Testis (tissue), 5 donors: ENCODE measurements at places on chromosomes 5 and 9. TPM values are rescaled to one million over a fixed set of nuclear protein-coding genes. Genes with fewer than 3 reads are reported as not detected.

- no peaks in the 10 kb centered on the region for H3K4me1 ChIP-seq
- DNase-seq: no peak
- no peaks in the 10 kb centered on the region for H3K36me3 ChIP-seq
- H3K27ac ChIP-seq: no peak overlapping the region
- no peak overlapping the region for H3K4me3 ChIP-seq
- no peaks in the 10 kb centered on the region for H3K27me3 ChIP-seq
Measured at GRCh38 chr5:9617739-9618504, 12.2 kb downstream of the TAS2R1 start.

DNA sequence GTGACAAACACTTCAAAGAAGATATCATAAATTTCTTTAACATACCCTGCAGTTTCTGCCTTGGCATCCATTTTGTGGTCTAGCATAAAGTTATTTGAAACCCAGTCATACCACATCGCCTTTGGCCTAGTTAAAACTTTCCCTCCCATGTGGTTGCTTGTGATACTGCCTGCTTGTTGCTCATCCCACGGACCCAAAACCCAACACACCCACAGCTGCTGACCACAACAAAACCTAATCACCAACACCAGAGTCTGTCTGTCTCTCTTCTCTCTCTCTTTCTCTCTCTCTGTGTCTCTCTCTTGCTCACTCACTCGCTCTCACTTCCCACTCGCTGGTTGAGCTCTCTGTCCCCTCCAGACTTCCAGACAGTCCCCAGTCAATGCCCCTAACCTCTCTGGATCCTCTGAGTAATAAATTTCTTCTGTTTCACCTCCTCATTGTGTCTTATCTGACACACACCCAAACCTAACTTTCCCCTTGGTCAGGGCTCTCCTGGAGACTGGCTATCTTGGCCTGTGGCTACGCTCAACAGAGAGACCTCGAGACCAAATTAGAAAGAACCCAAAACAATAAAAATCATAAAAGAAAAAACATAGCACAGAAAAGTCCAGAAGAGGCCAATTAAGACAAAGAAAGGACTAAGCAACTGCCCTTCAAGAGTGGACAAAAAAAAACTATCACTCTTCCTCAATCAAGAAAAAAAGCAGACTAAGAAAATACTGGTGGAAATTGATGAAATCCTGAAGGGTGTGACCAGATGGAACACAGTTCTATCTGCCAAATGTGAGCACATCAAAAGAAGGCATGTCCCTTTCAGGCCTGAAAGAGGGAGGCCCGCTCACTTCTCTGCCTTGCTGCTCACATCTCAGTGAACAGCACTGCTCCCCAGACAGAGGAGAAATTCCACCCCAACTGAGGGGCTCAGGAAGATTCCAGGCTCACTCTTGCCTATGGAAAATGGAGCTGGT is 41.5 kb downstream of the TTLL11 start:
- H3K27me3 ChIP-seq: no peaks in the 10 kb centered on the region
- H3K4me3 ChIP-seq: no peak overlapping the region
- DNase-seq: no peak
- H3K36me3 ChIP-seq: no peaks in the 10 kb centered on the region
- no peaks in the 10 kb centered on the region for H3K4me1 ChIP-seq
- H3K27ac ChIP-seq: no peak overlapping the region

DNA sequence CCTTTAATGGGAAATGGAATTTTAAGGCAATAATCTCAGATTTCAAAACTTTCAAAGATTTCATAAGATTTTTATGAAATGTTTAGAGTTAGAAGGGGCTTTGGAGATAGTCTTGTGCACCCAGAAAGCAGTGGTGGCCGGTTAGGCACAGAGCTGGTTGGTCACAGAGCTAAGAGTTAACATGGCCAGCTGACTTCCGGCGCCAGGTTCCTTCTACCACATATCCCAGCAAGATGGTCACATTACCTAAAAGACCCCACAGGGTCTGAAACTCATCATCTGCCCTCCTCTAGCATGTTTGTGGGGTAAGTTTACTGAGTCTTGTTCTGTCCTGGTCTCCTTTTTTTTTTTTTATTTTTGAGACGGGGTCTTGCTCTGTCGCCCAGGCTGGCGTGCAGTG is 19.3 kb downstream of the QRFP start:
- H3K27ac ChIP-seq: no peak overlapping the region
- peaks cover 23% of the 10 kb centered on the region for H3K4me1 ChIP-seq
- H3K36me3 ChIP-seq: peaks cover 2% of the 10 kb centered on the region
- DNase-seq: no peak
- H3K4me3 ChIP-seq: no peak overlapping the region

- no peaks in the 10 kb centered on the region for H3K4me1 ChIP-seq
- peak overlapping the region; percentile 12 for H3K4me3 ChIP-seq
- no peaks in the 10 kb centered on the region for H3K36me3 ChIP-seq
- H3K27ac ChIP-seq: no peak overlapping the region
- H3K27me3 ChIP-seq: no peaks in the 10 kb centered on the region
Measured at GRCh38 chr9:19493174-19493811, 84.5 kb downstream of the ACER2 start.

GRCh38 chr9:10250219-10250618 is 362.6 kb downstream of the PTPRD start:
- H3K27ac ChIP-seq: no peak overlapping the region
- no peaks in the 10 kb centered on the region for H3K36me3 ChIP-seq
- DNase-seq: no peak
- H3K27me3 ChIP-seq: no peaks in the 10 kb centered on the region
- H3K4me3 ChIP-seq: no peak overlapping the region
- no peaks in the 10 kb centered on the region for H3K4me1 ChIP-seq

GRCh38 chr5:145681216-145681615 is 153.9 kb downstream of the PRELID2 start:
- no peak overlapping the region for H3K4me3 ChIP-seq
- no peaks in the 10 kb centered on the region for H3K36me3 ChIP-seq
- DNase-seq: no peak
- H3K27me3 ChIP-seq: no peaks in the 10 kb centered on the region
- peaks cover 2% of the 10 kb centered on the region for H3K4me1 ChIP-seq

DNA sequence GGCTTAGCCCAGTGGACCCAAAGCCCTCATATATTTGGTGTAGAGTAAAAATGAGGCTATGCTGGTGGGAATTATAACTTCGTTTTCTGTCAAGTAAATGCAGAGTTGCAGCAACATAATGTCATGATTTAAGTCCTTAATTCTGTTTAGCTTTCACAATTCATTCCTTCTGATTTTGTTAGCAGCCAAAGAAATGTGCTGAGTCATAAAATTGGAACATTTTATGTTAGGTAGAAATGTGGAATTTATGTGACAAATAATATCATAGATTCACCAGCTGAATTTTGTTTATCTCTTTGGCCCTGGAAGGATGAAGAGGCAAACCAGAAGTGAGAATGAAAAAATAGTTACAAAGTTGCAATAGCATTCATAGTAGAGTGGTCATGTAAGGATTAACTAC is 247.0 kb downstream of the TRPM3 start:
- no peak for DNase-seq
- peaks cover 5% of the 10 kb centered on the region for H3K4me1 ChIP-seq

DNA sequence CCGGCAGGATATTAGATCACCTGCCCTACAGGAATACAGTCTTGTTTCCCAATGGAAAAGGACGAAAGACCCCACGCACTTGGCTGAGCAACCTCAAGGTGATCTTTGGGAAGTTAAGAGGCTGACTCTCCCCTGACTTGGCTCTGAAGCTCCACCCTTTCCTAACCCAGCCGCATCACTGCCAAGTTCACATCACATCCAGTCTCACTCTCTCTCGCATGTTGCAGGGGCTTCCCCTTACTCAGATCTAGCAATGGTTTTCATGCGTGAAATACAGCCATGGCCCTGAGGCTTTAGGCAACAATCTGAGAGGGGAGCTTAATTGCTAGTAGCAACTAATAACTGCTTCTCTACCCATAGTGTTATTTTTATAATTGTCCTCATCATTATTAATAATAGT is 211.6 kb downstream of the DOCK8 start:
- H3K27me3 ChIP-seq: no peaks in the 10 kb centered on the region
- no peak overlapping the region for H3K27ac ChIP-seq
- H3K36me3 ChIP-seq: no peaks in the 10 kb centered on the region
- no peak for DNase-seq

DNA sequence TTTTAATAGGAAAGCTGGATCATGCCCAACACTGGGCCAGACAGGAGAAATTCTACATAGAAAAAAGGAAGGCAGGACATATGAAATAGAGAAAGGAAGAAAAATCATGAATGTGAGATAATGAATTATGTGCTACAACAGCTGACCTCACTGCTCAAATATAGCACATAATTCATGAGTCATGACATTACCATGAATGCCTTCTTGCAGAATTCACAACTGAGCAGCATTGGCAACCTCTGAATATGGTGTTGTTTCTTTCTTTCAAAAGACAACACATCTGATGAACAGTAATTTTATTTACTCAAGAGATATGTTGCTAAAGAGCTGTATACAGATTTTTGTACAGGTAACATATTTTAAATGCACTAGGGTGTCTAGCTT is 34.4 kb downstream of the APBA1 start:
- H3K27me3 ChIP-seq: no peaks in the 10 kb centered on the region
- H3K4me1 ChIP-seq: no peaks in the 10 kb centered on the region
- no peaks in the 10 kb centered on the region for H3K36me3 ChIP-seq
- DNase-seq: no peak
- H3K27ac ChIP-seq: no peak overlapping the region
- H3K4me3 ChIP-seq: no peak overlapping the region

- H3K27ac ChIP-seq: no peak overlapping the region
- no peaks in the 10 kb centered on the region for H3K4me1 ChIP-seq
- H3K36me3 ChIP-seq: no peaks in the 10 kb centered on the region
- no peak overlapping the region for H3K4me3 ChIP-seq
Measured at GRCh38 chr5:120872297-120872696, 408.2 kb downstream of the PRR16 start.

- H3K27ac ChIP-seq: no peak overlapping the region
- H3K27me3 ChIP-seq: no peaks in the 10 kb centered on the region
- no peak overlapping the region for H3K4me3 ChIP-seq
Measured at GRCh38 chr5:103889500-103890209, 327.1 kb upstream of the NUDT12 start.

DNA sequence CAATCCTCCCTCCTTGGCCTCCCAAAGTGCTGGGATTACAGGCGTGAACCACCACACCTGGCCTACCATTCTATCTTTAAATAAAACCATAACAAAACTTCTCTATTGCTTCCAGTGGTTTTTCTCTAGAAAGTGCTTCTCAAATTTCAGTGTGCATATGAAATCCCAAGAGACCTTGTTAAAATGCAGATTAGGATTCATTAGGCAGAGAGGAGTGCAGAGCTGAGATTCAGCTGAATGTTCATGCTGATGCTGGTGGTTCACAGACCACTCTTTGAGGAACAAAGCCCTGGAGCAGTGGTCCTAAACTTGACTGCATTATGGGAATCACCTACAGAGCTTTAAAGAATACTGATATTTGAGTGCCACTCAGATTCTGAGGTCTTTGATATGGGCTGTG is 28.2 kb downstream of the CARD6 start:
- no peaks in the 10 kb centered on the region for H3K4me1 ChIP-seq
- H3K4me3 ChIP-seq: no peak overlapping the region
- no peak for DNase-seq
- no peaks in the 10 kb centered on the region for H3K36me3 ChIP-seq
- H3K27ac ChIP-seq: no peak overlapping the region

GRCh38 chr5:147349241-147349640 is 114.4 kb downstream of the STK32A start:
- H3K4me3 ChIP-seq: no peak overlapping the region
- no peaks in the 10 kb centered on the region for H3K4me1 ChIP-seq
- H3K27ac ChIP-seq: no peak overlapping the region
- H3K36me3 ChIP-seq: no peaks in the 10 kb centered on the region
- DNase-seq: no peak

GRCh38 chr9:124499216-124499615 is 8.0 kb downstream of the NR5A1 start:
- H3K4me3 ChIP-seq: no peak overlapping the region
- no peaks in the 10 kb centered on the region for H3K36me3 ChIP-seq
- H3K4me1 ChIP-seq: peaks cover 17% of the 10 kb centered on the region

GRCh38 chr9:111970827-111971226 is 74.2 kb downstream of the UGCG start:
- no peak overlapping the region for H3K4me3 ChIP-seq
- no peaks in the 10 kb centered on the region for H3K27me3 ChIP-seq
- no peaks in the 10 kb centered on the region for H3K4me1 ChIP-seq
- DNase-seq: no peak
- H3K36me3 ChIP-seq: no peaks in the 10 kb centered on the region

- DNase-seq: peak; percentile 22
- H3K27me3 ChIP-seq: no peaks in the 10 kb centered on the region
- H3K27ac ChIP-seq: peak overlapping the region; percentile 94
- peak overlapping the region; percentile 99 for H3K4me3 ChIP-seq
- peaks cover 34% of the 10 kb centered on the region for H3K4me1 ChIP-seq
Measured at GRCh38 chr9:114588210-114588609, 641 bp downstream of the ATP6V1G1 start.

The RANBP17 gene
- 58.2 TPM for total RNA-seq

The DAP gene
- total RNA-seq: 46.3 TPM

The IRX1 gene
- 0.47 TPM for total RNA-seq

The GABRA1 gene
- not detected for total RNA-seq

The C8G gene
- total RNA-seq: 4.9 TPM

The NIPAL4 gene
- total RNA-seq: 0.08 TPM

The DNAH5 gene
- total RNA-seq: 5.9 TPM

The SH3RF2 gene
- total RNA-seq: 378 TPM

The ARAP3 gene
- total RNA-seq: 4.0 TPM

The ZNF462 gene
- 61.6 TPM for total RNA-seq

The IFNA2 gene
- 1.2 TPM for total RNA-seq
